ENCODE measurements at places on chromosomes 12 and 14.

DNA sequence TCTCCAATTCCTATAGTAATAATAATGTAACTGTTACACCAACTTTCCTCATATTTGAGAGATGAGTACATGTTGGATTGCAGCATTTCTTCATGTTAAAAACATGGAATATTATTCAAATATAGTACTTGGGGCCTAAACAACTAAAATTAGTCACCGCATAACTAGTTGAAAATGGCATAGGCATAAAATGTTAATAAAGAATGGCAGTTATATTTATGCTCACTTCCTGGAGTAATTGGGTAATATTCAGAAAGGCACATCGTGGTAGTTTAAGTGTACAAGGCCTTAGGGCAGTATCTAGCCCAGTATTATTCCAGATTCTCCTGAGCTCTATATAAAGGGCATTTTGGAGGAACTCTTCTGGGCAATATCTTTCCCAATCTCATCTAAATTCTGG lies 46.0 kb downstream of the ERGIC2 start:
- no peak for DNase-seq

GRCh38 chr12:67721248-67721647 lies 72.7 kb downstream of the DYRK2 start:
- DNase-seq, result no peak

GRCh38 chr14:52934762-52935161 lies 16.1 kb downstream of the FERMT2 start:
- no peak for DNase-seq

DNA sequence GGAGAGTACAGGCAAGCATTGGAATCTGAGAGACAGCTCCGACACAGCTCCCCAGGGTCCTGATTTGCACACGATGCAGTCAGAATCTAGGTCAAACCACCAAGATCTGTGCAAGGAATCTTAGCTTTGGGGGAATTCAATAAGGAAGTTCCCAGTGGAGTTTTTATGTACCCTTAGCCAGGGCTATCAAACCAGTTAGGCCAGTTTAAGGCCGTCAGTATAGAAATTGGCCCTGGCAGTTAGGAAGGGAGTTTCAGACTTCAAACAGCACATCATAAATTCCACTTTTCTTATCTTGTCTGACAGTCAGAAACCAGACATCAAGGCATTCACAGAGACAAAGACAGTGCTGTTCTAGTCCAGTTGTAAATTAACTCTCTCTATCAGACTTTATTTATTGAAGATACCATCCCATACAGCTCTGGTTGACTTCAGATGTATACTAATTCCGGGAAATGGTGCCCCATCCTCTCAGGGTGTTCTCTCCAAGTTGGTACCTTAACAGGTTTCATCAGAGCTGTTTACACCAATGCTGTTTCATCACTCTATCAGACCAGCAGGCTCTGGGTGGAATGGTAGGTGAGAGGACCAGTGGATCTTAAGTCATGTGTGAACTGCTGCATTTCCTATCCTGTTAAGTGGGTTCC lies 157.5 kb upstream of the ATF7IP start:
- DNase-seq, result no peak

- DNase-seq, result no peak
These were observed 15.7 kb downstream of the SNRPF start for GRCh38 chr12:95874452-95874851.

DNA sequence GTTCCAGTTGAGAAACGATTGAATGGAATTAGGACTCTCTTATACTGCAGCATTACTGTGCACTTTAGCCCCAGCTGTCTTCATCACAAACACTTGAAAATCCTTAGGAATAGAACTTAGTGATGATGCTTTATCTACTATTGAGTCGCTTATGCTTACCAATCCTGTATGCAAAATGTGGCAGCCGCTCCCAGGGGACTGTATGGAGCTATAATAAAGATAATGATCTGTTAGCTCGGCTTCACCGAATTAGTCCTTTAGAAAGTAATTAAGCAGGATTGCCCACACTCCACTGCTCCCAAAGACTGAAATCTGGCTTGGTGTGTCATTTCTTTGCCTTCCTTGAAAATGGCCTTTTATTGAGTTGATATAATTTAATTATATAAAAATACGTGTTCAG lies 10.6 kb downstream of the EML1 start:
- DNase-seq, result no peak

DNA sequence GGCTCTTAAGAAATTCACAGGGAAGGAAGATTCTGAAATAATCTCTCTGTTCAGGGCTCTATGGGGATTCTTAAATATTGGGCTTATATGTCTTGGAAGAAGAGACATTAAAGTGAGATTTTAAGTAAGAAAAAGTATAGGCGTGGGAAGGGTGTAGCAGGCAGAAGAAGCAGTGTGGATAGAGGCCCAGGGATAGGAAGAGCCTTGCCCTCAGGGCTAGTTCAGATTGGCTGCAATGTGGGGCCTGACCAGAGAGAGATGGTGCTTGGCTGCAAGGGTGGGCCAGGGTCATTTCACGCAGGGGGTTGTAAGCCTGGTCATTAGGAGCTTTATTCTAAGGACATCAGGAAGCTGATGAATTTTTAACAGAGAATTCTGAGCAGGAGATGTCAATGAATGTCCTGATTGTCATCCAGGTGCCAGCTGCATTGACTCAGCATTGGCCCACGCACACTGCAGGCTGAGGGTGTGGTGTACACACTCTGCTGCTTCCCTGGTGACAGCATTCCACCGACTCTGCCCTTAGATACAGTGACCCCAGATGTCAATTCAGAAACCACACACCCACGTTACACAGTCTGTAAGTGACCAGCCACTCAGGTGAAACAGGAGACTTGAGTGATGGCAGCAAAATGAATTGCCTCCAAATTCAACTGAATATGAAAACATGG lies 582.5 kb downstream of the NRXN3 start:
- DNase-seq, result no peak

- DNase-seq, result no peak
These were observed 556.5 kb downstream of the LRFN5 start for GRCh38 chr14:42163136-42163535.

DNA sequence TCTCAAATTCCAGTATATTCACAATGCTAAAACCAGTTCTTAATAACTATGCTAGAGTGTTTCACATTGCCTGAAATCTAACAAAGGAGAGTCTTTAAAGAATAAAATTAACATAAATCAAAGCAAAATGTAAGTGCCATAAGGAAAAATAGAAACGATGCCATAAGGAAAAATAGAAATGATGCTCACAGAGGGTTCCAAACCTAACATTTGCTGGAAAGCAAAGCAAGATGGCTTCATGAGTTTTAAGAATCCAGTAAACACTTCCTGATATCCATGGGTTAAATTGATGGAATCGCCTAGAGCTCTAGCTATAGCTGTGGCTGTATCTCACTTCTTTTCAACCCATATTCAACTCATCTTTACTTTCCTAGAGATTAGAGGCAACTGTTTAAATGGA lies 63.9 kb downstream of the GPR68 start:
- DNase-seq, result no peak

GRCh38 chr14:84323978-84324377 lies 1206.0 kb upstream of the FLRT2 start:
- DNase-seq, result no peak

DNA sequence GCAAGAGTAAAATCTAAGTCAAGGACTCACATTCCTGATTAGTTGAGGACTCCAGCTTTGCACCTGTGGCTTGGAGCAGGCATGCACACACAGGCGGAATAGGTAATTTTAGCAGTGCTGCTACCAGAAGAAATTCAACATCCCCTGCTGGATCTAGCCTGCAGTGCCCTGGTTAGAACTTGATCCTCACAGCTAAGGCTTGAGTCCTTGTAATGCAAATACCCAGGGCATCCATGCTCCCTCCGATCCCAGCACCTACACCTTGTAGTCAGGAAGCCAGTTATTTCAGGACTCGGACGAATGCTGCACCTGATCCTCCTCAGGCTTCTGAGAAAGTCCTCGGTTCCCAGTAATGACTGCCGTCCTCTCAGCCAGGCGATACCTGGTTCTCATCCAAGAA lies 309.0 kb upstream of the AMIGO2 start:
- DNase-seq, result no peak

- DNase-seq, result no peak
These were observed 129.5 kb downstream of the SLC35F4 start for GRCh38 chr14:57736391-57736790.

- DNase-seq, result no peak
These were observed 36.8 kb downstream of the FGD4 start for GRCh38 chr12:32435921-32436705.

- DNase-seq, result no peak
These were observed 215.4 kb downstream of the MSRB3 start for GRCh38 chr12:65493913-65494245.

- DNase-seq, result no peak
These were observed 10.0 kb upstream of the ATP2A2 start for GRCh38 chr12:110271015-110271414.

DNA sequence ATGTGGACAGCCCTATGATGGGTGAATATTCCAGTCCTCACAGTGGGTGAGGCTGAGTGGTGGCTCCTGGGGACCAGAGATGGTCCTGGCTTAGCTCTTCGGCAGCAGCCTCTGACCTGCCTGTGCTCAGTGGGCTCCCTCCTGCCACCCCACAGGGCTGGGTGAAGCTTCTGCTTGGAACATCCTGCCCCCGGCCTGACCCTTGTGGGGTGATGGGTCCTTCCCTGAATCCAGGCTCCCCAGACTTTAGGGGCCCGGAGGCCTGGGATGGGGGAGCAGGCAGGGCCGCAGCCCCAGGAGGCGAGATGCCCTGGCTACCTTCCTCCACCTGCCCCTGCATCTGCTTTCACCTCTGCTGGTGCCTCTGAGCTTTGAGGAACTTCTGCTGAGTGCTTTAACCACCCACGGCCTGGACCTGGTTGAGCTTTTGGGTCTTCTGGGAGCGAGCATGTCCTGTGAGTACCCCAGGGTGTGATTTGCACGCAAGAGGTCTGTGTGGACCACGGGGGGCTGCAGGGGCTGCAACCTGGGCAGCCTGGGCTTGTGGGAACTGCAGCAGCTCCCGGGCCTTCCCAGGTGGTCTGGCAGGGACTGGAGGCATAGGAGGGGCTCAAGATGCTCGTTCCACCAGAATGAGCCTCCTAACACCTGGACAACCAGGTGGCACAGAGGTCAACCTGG lies 159.5 kb downstream of the KIF26A start:
- no peak for DNase-seq

DNA sequence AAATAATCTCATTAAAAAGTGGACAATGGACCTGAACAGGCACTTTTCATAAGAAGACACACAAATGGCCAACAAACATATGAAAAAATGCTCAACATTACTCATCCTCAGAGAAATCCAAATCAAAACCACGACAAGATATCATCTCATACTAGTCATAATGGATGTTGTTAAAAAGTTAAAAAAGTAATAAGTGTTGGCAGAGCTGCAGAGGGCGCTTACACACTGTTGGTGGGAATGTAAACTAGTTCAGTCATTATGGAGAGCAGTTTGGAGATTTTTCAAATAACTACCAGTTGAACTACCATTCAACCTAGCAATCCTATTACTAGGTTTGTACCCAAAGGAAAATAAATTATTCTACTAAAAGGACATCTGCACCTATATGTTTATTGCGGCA lies 47.2 kb downstream of the FOXG1 start:
- DNase-seq, result peak; percentile 1

GRCh38 chr12:132210223-132211055 lies 66.2 kb downstream of the NOC4L start:
- DNase-seq, result no peak

GRCh38 chr12:104712968-104713367 lies 245.1 kb downstream of the SLC41A2 start:
- DNase-seq, result no peak

GRCh38 chr12:87667378-87667777 lies 361.8 kb downstream of the C12orf50 start:
- DNase-seq, result no peak

DNA sequence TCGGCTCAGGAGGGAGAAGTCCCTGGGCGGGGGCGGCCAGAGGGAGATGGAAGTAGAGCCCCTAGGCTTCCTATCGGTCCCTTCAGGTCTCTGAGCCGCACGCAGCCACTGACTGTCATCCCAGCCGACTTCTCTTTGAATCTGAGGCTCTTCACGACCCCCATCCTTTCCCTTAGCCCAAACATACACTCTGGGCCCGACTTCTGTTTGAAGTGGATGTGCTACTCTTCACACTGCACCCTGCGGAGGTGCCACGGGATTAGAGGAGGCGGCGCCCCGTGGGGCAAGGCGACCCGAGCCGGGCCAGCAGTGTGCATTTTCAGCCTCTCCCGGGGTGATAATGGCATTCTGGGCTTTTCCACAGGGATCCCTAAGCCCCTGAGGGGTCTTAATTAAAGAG lies 6.0 kb upstream of the DACT1 start:
- DNase-seq, result no peak

DNA sequence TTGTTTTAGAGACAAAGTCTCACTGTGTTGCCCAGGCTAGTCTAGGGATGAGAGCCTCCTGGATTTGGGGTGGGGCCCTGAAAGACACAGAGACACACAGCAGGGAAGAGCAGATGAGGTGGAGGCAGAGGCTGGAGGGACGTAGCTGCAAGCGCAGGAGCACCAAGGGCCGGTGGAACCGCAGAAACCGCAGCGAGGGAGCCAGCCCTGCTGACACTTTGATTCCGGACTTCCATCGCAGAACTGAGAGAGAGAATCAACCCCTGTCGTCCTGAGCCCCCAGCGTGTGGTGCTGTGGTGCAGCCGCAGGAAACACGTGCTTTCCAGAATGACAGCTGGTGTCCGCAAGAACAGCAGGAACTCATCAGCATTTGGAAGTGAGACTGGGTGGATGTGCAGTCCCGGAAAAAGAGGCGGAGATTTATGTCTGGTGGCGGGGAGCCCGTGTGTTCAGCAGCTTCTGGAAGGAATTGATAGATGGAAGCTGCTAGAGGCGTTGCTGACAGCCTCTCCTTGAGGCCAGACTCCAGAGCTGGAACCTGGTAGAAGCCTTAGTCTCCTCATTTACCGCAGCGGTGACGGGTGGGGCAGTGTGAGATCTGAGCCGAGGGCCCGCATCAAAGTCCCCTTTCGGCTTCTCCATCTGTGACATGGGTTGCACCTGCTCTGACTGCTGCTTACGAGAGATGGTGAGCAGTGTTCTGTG lies 21.9 kb upstream of the KLC1 start:
- DNase-seq, result peak; percentile 69

DNA sequence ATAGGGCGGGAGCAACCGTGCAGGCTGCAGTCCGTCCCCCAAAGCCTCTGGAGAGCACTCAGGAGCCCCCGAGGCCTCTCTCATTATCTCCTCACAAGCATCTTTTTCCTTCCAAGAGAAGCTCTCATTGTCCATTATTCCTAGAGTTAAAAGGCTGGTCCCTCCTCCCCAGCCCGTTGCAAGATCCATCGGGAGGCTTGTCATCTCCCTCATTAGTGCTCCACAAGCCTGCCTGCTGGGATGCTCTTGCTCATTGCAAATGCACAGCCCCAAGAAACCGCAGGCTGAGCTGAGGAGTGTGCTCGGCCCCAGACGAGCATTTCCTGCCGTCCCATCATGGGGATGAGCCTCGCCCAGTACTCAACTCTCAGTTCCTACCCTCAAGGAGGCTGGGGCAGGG lies 23.3 kb downstream of the NUAK1 start:
- DNase-seq, result no peak

- DNase-seq, result no peak
These were observed 6.0 kb upstream of the LRP6 start for GRCh38 chr12:12272869-12273268.

DNA sequence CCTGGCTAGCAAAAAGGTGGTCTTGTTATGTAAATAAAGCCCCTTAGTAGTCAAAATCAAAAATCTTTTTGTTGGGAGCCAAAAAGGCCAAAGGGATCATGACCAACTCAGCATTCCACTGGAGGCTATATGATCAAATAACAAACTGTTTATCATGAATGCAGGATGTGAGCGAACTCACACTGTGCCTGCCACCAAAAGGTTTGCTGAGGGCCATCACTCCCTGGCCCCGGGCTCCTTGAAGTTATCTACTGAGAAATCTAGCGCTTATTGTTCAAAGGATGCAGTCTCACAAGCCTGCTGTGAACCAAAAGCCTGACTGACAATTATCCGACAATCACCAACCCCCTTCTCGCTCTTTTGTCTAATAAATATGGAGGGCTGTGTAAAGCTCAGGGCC lies 107.2 kb upstream of the DDHD1 start:
- no peak for DNase-seq
